ENCODE measurements at places on chromosomes 7 and 10. TPM values are rescaled to one million over a fixed set of nuclear protein-coding genes. Genes with fewer than 3 reads are reported as not detected.

The GCK gene
- polyA plus RNA-seq, result 0.14 TPM

The CLDN3 gene
- not detected for polyA plus RNA-seq

The FXYD4 gene
- polyA plus RNA-seq, result not detected

The LIPM gene
- not detected for polyA plus RNA-seq

The TMEM213 gene
- polyA plus RNA-seq, result not detected

The CALU gene
- 835 TPM for polyA plus RNA-seq

The GHITM gene
- 167 TPM for polyA plus RNA-seq

The DRGX gene
- polyA plus RNA-seq, result not detected

The KLF6 gene
- polyA plus RNA-seq, result 105 TPM

The MMP21 gene
- not detected for polyA plus RNA-seq
